ENCODE measurements at places on chromosomes 13 and 19.

DNA sequence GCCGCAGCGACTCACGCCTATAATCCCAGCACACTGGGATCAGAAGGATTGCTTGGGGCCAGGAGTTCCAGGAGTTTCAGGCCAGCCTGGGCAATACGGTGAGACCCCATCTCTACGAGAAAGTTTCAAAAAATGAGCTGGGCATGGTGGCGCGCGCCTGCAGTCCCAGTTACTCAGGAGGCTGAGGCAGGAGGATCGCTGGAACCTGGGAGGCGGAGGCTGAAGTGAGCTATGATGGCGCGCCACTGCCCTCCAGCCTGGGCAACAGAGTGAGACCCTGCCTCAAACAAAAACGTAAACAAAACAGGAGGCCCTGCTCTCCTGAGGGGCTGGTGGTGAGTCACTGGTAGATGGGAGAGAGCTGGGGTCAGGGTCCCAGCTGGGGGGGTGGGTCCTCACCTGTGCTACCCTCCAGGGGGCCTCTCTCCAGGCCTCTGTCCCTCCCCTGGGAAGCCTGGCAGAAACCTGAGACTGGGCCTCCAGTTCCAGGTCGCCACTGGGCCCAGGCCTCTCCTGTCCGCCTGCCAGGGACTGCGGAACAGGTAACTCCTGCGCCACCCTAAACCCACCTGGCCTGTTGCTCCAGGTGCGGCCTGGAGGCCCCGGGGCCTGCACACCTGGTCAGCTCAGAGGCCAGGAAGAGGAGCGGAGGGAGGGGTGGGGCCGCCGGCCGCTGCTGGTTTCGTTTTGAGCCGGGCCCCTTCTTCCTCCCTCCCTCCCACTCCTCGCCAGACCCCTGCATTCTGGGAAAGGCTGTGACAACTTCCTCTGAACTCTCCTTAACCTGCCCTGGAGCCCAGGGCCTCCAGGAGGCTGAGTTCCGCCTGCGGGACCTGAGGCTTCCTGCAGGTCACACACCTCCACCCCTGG lies 17.2 kb upstream of the ZBTB7A start:
- DNase-seq, result no peak

- DNase-seq, result no peak
Observed at GRCh38 chr19:16076958-16077611, 790 bp downstream of the TPM4 start.

- no peak for DNase-seq
Observed at GRCh38 chr13:111216166-111216960, 101.3 kb downstream of the ARHGEF7 start.

GRCh38 chr19:49916839-49917733 lies 11.9 kb upstream of the ATF5 start:
- DNase-seq, result no peak

- no peak for DNase-seq
Observed at GRCh38 chr19:17165715-17166114, 49.4 kb upstream of the USE1 start.

- DNase-seq, result no peak
Observed at GRCh38 chr13:32976912-32977311, 39.3 kb upstream of the KL start.
